GM23248 (cell line): ENCODE measurements at places on chromosomes 12 and 14. TPM values are rescaled to one million over a fixed set of nuclear protein-coding genes. Genes with fewer than 3 reads are reported as not detected.

SLIRP gene
- total RNA-seq: 147 and 258 TPM in 2 replicates

CCDC91 gene
- 15.3 and 17.2 TPM in 2 replicates for total RNA-seq

MNAT1 gene
- 32.5 and 53.8 TPM in 2 replicates for total RNA-seq

LHX5 gene
- not detected in 2 replicates for total RNA-seq

ZBTB42 gene
- 2.4 and 6.2 TPM in 2 replicates for total RNA-seq

ERBB3 gene
- 3.3 and 3.5 TPM in 2 replicates for total RNA-seq

TOMM20L gene
- total RNA-seq: not detected in 2 replicates

RECQL gene
- 102 and 117 TPM in 2 replicates for total RNA-seq

BIN2 gene
- total RNA-seq: not detected in 2 replicates

OASL gene
- total RNA-seq: 0.54 TPM in 1 of 2 replicates, not detected in the other

VDR gene
- total RNA-seq: 30.5 and 37.2 TPM in 2 replicates

TCL1A gene
- not detected in 2 replicates for total RNA-seq

PROX2 gene
- not detected in 2 replicates for total RNA-seq

AVPR1A gene
- not detected in 2 replicates for total RNA-seq

SMCO2 gene
- total RNA-seq: not detected in 2 replicates
